ENCODE measurements at places on chromosomes 5 and 9.

DNA sequence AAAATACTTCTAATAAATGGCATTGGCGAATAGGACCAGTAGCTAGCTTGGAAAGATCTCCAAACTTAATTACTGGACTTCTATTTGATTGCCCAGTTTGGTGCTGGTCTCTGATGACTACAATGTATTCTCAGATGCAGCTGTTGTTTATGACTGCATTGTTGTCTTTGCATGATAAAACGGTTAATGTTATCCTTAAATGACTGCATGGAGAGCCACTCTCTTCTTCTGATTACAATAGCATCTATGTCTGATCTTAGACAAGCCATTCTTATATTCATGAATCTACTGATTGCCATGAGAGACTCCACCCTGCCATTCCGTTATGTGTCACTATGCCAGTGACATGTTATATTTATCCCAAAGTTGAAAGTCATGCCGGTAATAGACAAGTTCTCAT, 42.9 kb upstream of the ERBIN start:
- DNase-seq: no peak

DNA sequence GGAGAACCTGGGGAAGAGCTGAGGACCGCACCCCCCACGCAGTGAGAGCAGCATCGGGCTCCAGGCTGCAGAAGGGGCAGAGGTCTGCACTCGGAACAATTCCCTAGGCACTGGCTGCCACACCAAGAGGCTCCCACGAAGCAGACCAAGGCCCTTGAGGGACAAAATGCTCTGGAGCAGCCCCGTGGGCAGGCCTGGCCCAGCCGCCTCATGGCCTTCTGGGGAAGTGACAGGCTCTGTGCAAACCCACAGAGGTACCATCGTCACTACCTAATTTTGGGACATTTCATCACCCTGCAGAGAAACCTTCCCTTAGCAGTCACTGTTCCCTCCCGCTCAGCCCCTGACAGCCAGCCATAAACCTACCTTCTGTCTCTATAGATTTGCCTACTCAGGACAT, 15.9 kb downstream of the FBXW5 start:
- DNase-seq: no peak

DNA sequence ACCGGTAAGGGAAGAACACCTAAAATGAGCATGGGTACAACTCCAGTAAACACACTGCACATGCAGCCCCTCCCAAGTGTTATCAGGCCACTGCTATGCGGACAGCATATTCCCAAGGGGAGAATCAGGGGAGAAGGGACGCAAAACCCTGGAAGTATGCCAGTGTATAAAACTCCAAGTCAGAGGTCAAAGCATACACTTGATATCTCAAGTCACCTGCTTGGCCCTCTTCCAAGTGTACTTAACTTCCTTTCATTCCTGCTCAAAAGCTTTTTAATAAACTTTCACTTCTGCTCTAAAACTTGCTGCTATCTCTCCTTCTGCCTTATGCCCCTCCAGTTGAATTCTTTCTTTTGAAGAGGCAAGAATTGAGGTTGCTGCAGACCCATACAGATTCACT, 408.1 kb downstream of the HTR1A start:
- DNase-seq: no peak

- no peak for DNase-seq
Observed at GRCh38 chr5:107285772-107286171, 385.0 kb downstream of the EFNA5 start.

GRCh38 chr5:96199713-96200183, 233.3 kb downstream of the PCSK1 start:
- no peak for DNase-seq

DNA sequence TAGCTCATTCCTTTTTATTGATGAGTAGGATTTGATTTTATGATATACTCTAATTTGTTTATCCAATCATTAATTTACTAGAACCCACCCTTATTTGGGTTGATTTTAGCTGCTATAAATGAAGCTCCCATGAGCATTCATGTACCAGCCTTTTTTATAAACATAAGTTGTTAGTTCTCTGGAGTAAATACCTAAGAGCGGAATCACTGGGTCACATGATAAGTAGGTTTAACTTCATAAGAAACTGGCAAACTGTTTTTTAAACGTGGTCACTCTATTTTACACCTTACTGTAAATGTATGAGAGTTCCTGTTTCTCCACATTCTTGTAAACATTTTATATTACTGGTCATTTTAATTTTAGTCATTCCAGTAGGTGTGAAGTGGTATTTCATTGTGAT, 364.6 kb downstream of the NPR3 start:
- no peak for DNase-seq

- DNase-seq: no peak
Observed at GRCh38 chr9:87336407-87336806, 161.3 kb upstream of the DAPK1 start.

GRCh38 chr5:73411936-73412596, 36.5 kb downstream of the FOXD1 start:
- no peak for DNase-seq

- no peak for DNase-seq
Observed at GRCh38 chr9:115032296-115032695, 85.7 kb downstream of the TNC start.

DNA sequence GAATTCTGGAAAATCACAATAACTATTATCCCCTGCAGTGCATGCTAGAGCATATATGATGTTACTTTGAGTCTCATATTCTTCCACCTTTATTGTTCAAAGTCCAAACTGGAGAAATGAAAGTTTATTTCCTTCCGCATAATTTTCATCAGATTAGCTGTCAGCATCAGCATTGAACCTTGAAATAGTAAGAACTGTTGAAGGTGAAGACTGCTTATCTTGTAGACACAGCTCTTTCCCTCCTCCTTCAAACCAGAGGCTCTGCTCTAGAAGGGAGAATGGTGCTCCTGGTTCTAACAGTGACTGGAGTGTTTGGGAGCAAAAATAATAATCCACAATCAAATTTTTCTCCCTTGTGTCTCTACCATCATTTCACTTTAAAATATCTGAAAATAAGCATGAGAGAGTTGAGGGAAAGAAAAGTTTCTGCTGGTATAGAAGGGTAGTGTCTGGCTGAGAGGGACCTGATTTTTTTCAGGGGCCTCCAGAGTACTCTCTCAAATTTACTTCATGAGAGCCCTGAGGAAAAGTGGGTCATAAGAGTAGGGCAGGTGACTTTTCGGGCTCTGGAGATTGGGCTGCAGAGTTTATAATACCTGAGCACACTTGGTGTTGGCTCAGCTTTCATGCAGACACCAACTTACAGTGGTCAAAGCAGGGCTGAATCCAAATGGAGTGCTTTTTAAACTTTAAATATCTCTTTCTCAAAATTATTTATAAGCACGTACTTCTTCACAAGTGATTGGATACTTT, 170.4 kb downstream of the ZDHHC21 start:
- DNase-seq: no peak

GRCh38 chr5:147177125-147177840, 57.5 kb upstream of the STK32A start:
- no peak for DNase-seq

DNA sequence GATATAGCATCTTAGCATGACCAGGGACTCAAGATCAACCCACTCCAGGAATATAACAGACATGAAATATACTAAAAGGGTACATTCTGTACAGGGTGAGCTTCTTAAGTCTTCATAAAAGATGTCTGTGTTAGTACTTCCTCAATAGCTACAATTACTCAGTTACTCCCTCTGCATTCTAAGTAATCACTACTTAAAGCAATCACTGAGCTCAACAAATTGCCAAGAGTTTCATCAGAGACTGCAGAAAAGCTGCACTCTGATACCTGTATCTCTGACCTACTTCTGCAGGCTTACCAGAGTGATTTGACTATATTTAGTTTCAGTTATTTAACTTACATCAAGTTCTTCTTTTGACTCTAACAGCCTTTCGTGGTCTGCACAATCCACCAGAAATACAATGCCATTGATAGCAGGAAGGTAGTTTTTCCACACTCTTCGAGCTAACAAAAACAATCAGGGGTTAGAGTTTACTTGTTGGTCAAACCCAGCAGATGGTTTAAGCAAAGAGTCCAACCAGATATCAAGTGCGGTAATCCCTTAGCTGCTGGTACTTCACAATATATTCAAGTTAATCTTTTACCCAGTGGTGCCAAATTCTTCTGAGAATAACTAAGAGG, 23.3 kb downstream of the SAR1B start:
- no peak for DNase-seq

DNA sequence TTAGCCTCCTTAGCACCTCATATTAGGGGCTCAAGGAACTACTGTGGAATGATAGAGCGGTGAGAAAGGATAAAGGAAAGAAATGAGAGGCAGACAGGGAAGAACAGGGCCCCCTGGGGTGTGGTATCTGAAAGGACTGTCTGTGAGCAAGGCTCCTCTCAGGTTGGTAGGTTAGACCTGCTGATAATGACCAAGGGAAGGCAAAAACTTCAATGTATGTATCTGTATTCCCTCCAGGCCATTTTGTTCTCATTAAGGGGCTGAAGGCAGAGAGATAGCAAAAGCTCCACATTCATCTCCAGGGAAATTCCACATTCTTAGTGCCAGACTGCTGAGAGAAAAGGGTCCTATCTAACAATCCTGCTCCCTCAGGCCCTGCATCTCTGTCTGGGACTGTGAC, 28.6 kb downstream of the TRIM32 start:
- DNase-seq: no peak

GRCh38 chr5:62779010-62779422, 200.4 kb downstream of the LRRC70 start:
- no peak for DNase-seq

GRCh38 chr9:114233491-114234185, 78.3 kb downstream of the COL27A1 start:
- no peak for DNase-seq

DNA sequence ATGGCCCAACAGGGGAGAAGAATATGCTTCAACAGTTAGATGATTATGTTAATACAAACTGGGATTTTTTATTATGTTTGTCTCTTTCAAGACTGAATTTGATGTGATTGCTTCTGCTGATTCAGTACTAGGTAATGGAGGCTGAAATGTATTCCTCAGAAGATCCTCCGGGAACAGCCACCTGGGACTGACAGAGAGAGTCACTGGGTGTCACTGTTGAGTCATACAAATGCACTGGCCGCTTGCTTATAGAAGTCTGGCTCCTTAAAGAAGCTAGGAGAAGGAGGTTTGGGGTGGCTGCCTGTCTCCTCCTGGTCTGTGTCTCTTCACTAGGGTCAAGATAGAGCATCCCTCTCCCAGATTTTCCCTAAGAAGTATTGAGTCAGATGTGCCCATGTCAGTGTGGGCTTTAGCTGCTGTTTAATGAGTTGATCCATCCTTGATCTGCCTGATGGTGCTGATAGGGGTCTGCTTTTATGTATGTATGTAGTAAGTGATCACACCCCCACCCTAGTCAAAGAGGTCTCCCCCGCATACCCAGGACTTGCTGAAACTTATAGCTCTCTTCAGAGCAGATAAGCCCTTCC, 773.4 kb downstream of the BRINP1 start:
- DNase-seq: no peak

- DNase-seq: no peak
Observed at GRCh38 chr5:180135128-180135955, 63.8 kb upstream of the RNF130 start.

GRCh38 chr5:95731571-95732554, 727 bp downstream of the RHOBTB3 start:
- DNase-seq: peak; percentile 7

GRCh38 chr9:21854119-21854518, 51.7 kb downstream of the MTAP start:
- DNase-seq: no peak

DNA sequence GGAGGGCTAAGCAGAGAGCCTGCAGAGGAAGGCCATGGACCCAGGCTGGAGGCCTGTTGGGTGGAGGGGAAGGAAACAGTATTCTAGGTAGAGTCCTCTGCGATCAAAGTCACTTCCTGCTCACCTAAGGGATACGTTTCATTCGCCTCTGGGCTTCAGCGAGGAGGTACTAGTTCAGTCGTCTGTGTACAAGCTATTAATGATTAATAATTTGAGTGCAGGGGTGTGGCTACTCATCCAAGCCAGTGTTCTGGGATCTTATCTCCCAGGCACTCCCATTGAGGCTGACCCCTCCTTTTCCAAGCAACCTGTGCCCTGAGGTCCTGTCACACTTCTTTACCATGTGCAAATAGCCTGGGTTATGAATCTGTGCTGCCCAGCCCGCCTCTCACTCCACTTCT, 25.2 kb downstream of the RALGPS1 start:
- DNase-seq: no peak

DNA sequence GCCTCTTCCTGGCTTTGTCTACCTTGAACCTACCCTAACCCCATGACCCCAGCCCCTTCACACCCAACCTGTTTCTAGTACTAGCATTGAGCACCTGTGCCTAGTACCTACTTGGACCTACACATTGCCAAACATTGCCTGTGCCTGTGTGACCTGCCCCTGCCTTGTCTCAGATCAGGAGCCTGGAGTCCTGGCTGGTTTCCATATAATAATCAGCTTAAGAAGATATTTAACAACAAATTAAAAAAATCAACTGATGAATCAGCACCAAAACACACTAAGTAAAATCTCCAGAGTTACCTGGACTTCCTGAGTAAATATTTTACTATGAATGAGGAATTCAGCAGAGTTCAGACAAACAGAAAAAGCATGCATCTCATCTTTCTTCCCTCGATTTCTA, 17.7 kb downstream of the LPAR1 start:
- DNase-seq: no peak

GRCh38 chr9:34089311-34089710, 37.2 kb downstream of the DCAF12 start:
- DNase-seq: no peak

All from T-helper 9 cell (primary cell).